Stimulated activated CD4-positive, alpha-beta T cell treated with anti-CD3 and anti-CD28 coated beads, Interleukin-1b, Interleukin-23, amount 100 ng/mL, for 1 hour (primary cell): ENCODE measurements at places on chromosomes 12 and 14.

DNA sequence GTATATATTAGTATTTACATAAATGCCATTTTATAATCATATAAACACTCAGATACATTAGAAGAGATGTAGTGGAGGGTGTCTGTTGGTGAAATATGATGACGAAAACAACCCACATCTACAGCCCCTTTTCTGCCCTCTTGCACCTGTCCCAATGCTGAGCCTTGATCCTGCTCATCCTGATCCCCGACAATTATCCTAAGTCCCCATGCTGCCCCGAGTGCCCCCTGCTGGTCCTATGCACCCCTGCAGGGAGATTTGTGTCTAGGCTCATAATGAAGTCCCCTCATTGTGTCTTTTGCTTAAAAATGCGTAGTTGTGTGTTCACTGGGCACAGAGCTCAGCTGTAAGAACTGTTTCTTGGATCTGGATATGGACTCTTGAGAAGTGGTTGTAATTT, 554.5 kb downstream of the TMEM121 start:
- DNase-seq: no peak

- no peak for DNase-seq
Observed at GRCh38 chr14:81559385-81559784, 25.7 kb upstream of the SEL1L start.

DNA sequence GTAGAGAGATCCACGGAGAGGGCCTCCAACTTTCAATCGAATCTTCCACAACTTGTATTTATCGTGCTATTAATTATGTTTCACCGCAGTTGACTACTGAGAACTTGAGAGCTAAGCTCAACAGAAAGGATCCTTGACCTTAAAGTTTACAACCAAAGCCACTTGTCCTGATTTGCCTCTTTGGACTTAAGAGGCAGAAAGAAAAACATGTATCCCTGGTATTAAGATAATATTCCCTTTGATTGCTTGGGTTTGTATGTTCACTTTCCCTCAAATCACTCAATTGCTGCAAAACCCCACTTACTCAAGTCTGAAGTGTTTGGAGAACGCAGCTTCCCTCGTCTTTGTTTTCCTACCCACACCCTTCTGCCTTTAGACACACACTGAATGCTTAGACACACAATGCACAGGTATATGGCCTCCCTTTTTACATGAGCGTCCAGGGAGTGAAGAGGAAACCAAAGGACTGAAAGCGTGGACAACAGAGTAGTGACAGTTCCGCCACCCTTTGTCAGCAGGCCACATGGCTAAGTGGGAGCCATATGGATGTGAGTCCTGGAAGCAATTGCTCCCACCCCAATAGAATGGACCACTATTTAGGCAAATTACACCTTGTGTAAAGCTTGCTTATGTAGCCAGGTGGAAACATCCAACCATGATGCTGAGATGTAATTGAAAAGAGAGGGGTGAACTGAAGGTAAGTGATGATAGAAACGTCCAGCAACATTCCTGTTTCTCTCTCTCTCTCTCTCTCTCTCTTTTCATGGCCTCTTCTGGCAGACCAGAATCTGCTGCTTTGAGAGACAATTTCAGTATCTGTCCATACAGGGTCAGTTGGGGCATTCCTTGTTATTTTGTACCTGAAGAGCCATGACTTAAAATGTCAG, 1.4 kb upstream of the PKP2 start:
- DNase-seq: no peak

- no peak for DNase-seq
Observed at GRCh38 chr14:68234101-68234905, 414.7 kb downstream of the RAD51B start.

DNA sequence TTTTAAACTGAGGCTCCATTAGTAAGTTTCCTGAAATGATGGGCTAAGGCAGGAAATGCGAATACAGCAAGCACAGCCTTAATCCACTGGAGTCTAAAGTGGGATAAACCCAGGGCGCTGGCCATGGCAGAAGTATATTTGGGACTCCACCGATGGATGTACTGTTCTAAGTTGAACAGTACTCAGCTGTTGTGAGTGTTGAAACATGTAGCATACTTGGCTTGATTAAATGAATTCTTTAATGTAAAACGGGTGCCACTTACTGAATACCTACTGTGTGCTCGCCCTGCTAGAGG, 996 bp downstream of the SSPN start:
- no peak for DNase-seq

DNA sequence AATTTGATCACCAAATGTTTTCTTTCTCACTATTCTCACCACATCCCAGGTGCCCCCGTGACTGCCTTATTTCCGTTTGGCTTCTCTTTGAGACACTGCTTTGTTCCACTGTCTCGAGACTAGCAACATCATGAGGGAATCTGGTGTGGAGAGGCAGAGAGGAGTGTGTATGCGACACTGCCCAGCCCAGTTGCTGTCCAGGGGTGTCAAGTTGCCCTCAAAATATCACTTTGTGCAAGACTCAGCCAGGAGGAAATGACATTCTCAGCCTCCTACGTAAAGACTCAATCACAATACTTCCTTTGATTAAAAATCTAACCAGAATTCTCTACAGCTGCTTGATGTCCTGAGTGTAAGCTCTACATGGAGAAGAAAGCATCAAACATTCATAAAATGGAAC, 48.2 kb upstream of the EEA1 start:
- no peak for DNase-seq

DNA sequence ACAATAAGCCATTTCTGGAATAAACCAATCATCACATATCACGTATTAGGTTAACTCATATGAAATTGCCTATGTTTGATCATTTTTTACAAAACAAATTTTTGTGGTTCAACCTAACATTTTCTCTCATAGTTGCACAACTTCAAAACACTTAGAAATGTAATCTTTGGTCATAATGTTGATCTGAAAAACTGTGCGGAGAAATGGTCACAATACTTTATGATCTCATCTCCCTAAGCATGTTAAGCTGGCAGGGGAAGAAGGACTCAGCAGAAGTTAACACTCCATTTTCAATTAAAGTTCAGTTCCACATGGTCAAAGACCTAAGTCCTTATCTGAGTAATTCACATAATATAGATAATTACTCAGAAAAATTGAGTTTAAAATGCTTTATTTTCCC, 194.8 kb downstream of the CAPZA3 start:
- no peak for DNase-seq

GRCh38 chr12:6825398-6826124, 2.6 kb upstream of the P3H3 start:
- peak; percentile 82 for DNase-seq

DNA sequence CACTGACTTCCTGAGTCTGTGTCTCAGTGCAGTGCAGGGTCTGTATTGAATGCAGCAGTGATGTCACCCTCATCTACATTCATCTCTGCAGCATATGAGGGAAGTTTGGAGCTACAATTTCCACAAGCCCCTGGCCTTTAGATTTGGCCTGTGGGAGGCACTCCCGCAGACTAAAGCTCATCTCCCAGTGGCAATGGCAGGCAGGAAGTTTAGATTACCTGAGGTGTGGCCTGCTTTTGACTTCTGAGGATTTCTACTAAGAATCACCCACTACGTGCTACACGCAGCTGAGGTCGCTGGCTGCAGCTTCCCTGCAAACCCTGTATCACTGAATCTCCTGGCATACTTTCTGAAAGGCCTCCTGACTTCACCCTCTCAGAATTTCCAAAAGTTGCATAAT, 202.2 kb upstream of the PRKD1 start:
- DNase-seq: no peak

DNA sequence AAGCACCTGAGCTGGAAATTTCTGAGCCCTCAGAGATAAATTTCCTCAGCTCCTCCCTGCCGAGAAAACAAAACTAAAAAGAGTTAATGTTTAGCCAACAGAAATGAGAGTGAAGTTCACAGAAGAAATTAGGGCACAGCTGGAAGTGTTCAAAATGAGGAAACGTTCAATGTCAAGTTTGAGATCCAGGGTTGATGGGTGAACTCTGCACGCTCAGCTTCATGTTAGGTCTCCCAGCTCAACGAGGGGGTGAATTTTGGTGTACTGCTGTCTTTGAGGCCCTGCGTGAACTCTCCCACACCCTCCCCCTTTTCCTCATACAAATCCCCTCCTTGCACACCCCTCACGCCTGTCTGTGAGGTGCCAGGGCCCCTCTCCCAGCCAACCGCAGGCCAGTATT, 13.3 kb upstream of the OAS3 start:
- DNase-seq: no peak

DNA sequence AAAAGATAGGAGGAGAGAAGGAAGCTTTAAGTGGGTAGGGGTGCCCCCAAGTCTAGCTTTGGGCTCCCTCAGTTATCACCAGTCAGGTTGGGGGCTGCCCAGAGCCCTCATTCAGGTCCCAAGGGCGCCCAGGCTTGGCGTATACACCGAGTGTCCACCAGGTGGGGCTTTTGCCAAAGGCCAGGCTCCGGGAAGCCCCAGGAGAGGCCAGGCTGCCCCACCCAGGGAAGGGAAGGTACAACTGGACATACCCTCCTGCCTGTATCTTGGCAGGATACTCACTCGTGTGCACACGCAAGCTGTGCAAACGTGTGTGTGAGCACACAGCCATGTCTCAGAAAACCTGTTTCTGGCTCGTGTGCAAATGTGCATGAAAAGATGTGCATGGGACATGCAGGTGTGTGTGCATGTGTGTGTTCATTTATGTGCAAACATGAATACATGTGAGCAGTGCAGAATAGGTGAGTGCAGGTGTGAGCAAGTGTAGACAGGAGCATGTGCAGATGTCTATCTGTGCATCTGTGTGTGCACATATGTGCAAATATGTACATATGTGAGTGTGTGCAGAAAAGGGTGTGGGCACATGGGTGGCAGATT, 103.9 kb upstream of the MYL2 start:
- no peak for DNase-seq

DNA sequence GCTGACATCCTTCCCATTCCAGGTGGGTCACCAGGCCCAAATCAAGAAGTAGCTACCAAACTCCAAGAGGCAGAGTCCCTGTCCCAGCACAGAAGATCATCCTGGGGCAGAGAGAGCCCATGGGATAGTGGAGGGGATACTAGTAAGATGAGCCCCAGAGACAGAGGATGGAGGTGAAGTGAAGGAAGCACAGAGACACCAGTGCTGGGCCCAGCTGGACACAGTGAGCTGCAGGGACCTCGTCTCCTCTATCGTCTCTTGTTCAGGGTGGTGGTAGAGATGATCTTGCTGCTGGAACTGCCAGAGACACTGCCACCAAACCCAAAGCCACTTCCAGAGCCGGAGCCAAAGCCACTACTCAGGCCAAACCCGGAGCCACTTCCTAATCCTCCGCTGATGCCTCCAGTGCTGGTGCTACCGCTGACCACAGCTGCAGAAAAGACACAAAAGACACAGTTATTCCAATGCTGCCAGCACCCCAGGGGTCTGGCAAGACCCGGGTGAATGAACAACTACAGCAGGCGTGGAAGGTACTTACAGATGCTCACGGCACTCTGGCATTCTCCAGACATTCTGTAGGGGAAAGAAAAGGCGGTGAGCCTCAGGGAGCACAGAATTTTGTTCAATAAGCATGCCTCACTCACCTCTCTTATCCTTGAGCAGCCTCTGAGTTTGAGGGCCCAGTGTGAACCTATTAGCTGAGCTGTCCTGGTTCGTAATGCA, 6.9 kb downstream of the KRT4 start:
- no peak for DNase-seq

DNA sequence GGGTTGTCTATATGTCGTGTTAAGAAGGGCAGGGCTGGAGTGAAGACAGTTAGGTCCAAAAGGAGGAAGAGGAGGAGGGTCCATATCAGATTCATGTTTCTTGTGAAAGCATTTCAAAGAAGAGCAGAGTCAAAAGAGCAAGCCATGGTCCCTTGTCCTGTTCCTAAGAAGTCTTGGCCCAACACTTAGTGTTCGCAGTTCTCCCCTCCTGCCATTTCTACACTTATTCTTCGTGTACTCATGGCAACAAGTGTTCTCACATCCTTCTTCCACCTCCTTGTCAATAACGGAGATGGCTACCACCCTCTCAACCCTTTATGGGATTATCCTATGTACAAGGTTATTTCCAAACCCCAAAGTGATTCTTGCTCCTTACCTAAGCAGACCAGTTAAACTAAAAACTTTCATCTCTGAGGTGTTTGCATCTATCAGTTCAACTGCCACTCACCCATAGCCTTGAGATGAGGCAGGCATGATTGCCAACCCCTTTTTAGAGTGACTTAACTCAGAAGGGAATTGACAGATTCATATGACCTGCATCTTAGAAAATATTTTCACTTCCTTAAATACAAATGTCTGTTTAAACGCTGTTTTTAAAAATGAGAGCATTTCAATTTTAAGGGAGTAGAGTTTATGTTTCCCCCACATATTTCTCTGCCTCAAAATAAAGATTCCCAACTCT, 19.8 kb upstream of the RNASE2 start:
- no peak for DNase-seq

DNA sequence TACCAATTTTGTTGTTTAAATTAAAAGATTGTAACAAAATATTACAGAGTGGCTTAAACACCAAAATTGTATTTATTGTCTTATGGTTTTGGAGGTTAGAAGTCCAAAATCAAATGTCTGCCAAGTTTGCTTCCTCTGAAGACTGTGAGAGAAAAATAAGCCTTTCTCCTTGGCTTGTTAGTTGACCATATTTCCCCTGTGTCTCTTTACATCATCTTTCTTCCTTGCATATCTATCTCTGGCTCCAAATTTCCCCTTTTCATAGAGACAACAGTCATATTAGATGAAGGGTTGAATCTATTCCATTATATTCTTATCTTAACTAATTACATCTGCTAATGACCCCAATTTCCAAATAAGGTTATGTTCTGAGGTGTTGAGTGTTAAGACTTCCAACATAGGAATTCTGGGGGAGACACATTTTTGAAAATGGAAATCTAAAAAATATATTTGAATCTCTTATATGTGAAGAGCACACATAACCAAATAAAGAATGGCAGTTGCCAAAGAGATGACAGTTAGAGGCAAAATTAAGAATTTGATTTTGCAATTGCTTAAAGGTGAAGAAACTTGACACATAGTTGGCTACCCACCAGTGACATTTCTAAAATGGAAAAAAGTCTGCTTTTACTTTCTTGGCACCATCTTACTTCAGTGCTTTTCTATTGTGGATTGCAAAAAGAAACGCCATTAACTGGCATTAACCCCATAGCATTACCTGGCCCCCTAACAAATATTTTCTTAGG, 407.2 kb downstream of the FSCB start:
- no peak for DNase-seq

DNA sequence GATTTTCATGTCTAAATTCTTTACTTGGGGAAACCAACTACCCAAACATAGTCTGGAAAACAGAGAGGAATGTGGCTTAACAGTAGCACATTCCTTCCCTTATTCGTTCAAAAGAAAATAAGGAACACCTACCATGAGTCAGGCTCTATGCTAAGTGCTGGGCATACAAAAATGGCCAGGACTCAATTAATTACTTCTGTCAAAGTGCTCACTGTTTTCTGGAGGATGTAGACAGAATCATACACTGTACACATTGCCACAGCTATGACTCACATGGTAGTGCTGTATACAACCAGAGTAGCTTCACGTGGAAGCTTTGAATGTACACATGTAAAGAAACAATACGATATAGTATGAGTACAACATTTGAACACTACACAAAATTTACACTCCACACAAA, 50.1 kb downstream of the SLC25A21 start:
- no peak for DNase-seq

GRCh38 chr12:66898700-66899469, 220.0 kb upstream of the GRIP1 start:
- DNase-seq: no peak
